ENCODE measurements at places on chromosomes 3 and 15.

- no peak overlapping the region for H3K27ac ChIP-seq
- H3K4me3 ChIP-seq = no peak overlapping the region
- H3K4me1 ChIP-seq = no peaks in the 10 kb centered on the region
These were observed 1.8 kb downstream of the PLIN1 start for GRCh38 chr15:89677381-89677780.

DNA sequence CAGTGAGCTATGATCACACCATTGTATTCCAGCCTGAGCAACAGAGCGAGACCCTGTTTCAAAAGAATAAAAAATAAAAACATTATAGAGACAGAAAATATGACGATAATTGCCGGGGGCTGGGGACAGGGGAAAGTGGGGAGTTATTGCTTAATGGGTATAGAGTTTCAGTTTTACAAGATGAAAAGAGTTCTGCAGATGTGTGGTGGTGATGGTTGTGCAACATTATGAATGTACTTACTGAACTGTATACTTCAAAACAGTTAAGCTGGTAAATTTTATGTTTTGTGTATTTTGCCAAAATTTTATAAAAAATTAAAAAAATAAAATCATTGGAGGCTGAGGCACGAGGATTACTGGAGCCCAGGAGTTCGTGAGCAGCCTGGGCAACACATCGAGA, 24.8 kb upstream of the ZNF774 start:
- peaks cover 8% of the 10 kb centered on the region for H3K27me3 ChIP-seq
- no peaks in the 10 kb centered on the region for H3K36me3 ChIP-seq
- H3K4me3 ChIP-seq = no peak overlapping the region
- no peak for DNase-seq

GRCh38 chr15:61828860-61829513, 231.3 kb downstream of the VPS13C start:
- H3K27ac ChIP-seq = no peak overlapping the region
- no peaks in the 10 kb centered on the region for H3K36me3 ChIP-seq
- peaks cover 24% of the 10 kb centered on the region for H3K27me3 ChIP-seq
- H3K4me1 ChIP-seq = peaks cover 3% of the 10 kb centered on the region

DNA sequence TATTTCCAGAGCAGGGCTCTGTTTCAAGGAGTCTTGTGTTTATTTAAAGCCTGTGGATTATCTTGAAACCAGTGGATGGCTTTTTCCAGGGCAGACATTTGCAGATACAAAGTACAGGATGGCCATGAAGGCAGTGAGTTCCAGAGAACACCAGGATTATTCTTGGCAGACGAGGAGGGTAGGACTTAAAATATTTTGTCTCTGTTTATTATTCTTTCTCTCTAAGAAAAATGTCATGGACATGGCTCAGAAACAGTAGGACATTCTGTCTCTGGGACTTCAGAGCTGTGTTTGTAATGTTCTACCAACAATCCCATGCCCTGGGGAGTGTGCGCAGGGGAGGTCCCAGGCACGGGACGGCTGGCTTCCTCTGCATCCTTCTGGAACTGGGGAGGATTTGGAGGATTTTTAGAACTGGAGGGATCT, 125.9 kb downstream of the ATP10A start:
- no peak for DNase-seq
- no peak overlapping the region for H3K27ac ChIP-seq
- H3K4me3 ChIP-seq = no peak overlapping the region
- H3K36me3 ChIP-seq = peaks cover 6% of the 10 kb centered on the region
- no peaks in the 10 kb centered on the region for H3K27me3 ChIP-seq
- H3K4me1 ChIP-seq = peaks cover 13% of the 10 kb centered on the region

- no peaks in the 10 kb centered on the region for H3K36me3 ChIP-seq
- H3K27ac ChIP-seq = no peak overlapping the region
- H3K4me3 ChIP-seq = no peak overlapping the region
- H3K4me1 ChIP-seq = no peaks in the 10 kb centered on the region
- peaks cover 3% of the 10 kb centered on the region for H3K27me3 ChIP-seq
These were observed 85.7 kb upstream of the MYZAP start for GRCh38 chr15:57505949-57506391.

GRCh38 chr15:39908186-39908585, 11.9 kb downstream of the GPR176 start:
- no peak for DNase-seq
- H3K27me3 ChIP-seq = peaks cover 31% of the 10 kb centered on the region

DNA sequence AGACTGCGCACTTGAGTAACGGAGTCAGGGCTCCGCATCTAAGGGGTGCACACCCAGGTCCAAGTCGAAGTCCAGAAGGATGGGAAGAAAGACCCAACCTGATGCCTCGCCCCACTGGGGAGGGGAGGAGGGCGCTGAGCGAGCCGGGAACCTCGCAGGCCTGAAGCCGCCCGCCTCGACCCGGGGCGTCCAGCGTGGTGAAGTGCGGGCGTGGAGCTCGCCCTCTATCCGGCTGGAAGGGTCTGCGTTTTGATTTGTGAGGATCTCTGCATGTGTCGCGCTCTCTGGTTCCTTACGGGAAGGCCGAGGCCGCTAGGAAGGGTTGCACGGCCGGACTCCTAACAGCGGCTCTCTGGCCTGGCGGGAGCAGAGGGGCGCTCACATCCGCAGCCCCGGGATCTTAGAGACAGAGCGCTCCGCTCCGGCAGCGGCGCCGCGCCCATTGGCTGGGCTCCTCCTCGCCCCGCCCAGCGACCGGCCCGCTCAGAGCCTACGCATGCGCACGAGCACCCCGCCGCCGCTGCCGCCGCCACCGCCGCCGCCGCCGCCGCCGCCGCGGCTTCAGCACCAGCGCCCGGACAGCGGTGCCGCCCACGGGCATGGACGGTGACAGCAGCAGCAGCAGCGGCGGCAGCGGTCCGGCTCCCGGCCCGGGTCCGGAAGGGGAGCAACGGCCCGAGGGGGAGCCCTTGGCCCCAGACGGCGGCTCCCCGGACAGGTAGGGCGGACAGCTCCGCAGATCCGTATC, at the start of gene DISP2:
Gene DISP2 (plus strand): TSS at position 497 of the 748 bp plus-strand sequence. CDS start 103 bp downstream, at position 600.
- H3K36me3 ChIP-seq = no peaks in the 10 kb centered on the region
- peaks cover 20% of the 10 kb centered on the region for H3K27me3 ChIP-seq
- H3K4me1 ChIP-seq = peaks cover 16% of the 10 kb centered on the region
- H3K27ac ChIP-seq = peak within 1 kb of the TSS; percentile 43
- peak; percentile 96 for DNase-seq
- peak within 1 kb of the TSS; percentile 82 for H3K4me3 ChIP-seq

DNA sequence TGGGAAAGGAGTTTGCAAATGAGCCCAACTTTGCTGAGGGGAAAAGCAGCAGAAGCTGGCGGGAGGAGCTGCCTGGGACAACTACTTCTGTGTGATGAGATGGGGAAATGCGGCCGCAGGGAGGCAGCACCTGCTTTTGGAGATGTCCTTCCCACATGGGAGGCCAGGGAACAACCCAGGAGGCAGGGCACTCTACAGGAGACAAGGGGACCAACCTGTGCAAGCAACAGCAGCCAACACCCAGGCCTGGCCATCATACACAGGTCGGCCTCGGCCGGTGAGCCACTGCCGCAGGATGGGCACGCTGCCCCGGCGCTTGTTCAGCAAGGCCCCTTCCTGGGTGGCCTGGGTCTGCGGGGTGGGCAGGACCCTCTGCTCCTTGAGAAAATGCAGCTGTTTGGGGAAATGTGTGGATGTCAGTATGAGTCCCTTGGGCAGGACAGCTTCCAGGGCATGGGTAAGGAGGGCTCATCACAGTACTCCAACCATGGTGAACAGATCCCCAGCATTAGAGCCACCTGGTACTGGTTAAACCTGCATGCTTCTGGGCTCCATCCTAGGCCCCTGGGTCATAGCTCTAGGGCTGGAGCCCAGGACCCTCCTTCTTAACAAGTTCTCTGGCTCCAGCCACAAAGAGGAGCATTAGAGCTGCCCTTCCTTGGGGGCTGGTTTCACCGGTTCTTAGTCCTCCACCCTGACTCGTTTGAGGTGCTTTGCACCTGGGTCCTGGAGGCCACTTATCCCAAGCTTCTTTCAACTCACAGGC, 11.6 kb downstream of the EPB42 start:
- DNase-seq = no peak
- no peak overlapping the region for H3K27ac ChIP-seq
- peaks cover 14% of the 10 kb centered on the region for H3K27me3 ChIP-seq
- H3K4me3 ChIP-seq = no peak overlapping the region

- no peak for DNase-seq
- no peaks in the 10 kb centered on the region for H3K36me3 ChIP-seq
- H3K27ac ChIP-seq = no peak overlapping the region
- no peaks in the 10 kb centered on the region for H3K4me1 ChIP-seq
These were observed 29.0 kb upstream of the SLC2A2 start for GRCh38 chr3:171055336-171056178.

DNA sequence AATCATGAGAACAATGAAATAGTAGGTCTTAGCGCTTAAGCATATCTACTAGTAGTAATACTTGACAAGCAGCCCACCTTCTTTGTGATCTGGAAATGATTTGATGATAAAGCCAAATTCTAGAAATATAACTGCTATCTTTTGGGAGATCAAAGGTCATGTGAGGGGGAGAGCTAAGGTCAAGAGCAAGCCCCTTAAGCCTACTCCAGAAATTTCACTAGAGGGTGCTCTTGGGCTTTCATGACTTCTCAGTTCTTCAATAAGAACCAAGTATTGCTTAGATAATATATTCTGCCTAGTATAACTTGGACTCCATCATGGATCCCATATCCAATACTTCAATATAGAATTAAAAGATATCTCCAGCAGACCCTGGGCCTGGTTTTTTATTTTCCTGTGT, 319.6 kb downstream of the ZBTB20 start:
- no peak for DNase-seq
- H3K4me1 ChIP-seq = no peaks in the 10 kb centered on the region
- H3K36me3 ChIP-seq = no peaks in the 10 kb centered on the region
